ENCODE measurements at places on chromosomes 2 and 18. TPM values are rescaled to one million over a fixed set of nuclear protein-coding genes. Genes with fewer than 3 reads are reported as not detected.

TWIST2 gene
- total RNA-seq, result 15.4 TPM

CHRNA1 gene
- total RNA-seq, result not detected

SPDYA gene
- total RNA-seq, result 0.32 TPM

IL1B gene
- total RNA-seq, result 0.24 TPM

IL36B gene
- total RNA-seq, result 0.09 TPM

GNLY gene
- not detected for total RNA-seq
